ENCODE measurements at places on chromosomes 3 and 15.

DNA sequence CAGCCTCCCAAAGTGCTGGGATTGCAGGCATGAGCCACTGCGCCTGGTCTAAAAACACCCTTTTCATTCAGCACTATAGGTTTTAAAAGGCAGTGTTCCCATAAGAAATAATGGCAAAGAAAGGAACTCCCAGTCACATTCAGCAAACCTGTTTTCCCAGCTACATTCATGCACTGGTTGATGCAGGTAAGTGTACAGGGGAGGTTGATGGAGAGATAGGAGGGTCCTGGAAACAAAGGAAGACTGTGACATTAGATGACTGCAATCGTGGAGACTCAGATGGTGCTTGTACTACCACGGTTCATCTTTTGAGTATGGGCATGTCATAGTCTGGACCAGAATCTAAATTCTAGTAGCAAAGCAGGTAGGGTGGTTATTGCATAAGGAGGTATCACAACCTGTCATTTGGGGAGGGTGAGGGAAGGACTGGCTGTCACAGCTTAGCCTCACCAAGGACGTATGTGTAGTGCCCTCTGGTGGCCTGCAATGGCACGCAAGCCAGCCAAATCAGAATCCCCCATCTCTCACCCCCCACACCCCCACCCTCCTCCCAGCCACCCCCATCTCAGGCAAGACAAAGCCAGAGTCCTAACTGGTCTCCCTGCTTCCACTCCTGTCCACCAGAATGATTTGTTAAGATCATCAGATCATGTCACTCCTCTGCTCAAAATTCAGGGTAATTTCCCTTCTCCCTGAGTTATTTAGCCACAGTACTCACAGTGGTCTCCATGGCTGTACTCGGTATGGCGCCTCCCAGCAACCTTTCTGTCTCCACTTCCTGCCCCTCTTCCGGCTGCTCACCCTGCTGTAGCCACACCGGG lies 28.8 kb upstream of the UBL7 start:
- peak; percentile 29 for DNase-seq

GRCh38 chr3:45413172-45413765 lies 24.9 kb downstream of the LARS2 start:
- DNase-seq, result no peak

DNA sequence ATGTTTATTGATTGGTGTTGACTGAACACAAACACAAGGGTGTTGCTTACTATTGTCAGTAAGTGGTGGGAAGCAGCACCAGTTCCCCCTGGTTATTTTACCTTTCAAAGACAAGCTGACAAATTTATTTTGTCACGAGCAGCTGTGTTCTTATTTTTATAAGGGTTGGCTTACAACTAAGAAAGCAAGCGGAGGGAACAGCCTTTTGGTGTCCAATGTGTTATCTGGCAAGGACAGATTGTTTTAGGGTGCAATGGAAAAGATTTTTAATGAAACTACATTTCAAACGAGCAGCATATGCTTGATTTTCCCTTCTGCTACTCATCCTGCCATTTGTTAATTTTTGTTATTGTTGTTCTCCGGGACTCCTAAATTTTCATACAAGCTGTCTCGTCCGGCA lies 920.6 kb upstream of the CFAP20DC start:
- no peak for DNase-seq

GRCh38 chr3:126364731-126365301 lies 7.6 kb upstream of the KLF15 start:
- no peak for DNase-seq

GRCh38 chr15:89799011-89799911 lies 15.4 kb downstream of the ANPEP start:
- no peak for DNase-seq

GRCh38 chr3:14183015-14183577 lies 4.5 kb downstream of the LSM3 start:
- DNase-seq, result no peak

- no peak for DNase-seq
Observed at GRCh38 chr3:23324745-23325144, 121.6 kb downstream of the UBE2E2 start.

DNA sequence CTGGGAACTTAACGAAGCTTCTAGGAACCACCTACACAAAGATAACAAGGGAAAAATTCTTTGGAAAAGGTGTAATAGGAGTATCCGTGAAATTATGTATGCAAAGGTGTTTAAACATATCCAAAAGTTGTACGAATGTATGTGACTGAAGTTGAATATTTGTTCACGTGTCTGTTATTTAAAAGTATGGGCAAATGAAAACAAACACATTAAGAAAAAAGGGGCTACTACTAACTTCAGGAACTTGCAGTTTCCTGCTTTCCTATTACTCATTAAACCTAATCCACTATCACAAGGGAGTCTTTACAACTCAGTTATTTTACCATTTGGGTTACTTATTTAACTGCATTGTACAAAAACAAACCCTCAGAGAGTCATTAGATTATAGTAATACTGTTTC lies 33.9 kb upstream of the GRAMD1C start:
- DNase-seq, result no peak

GRCh38 chr3:192835818-192836815 lies 81.5 kb downstream of the MB21D2 start:
- DNase-seq, result no peak

GRCh38 chr15:39199076-39199475 lies 381.8 kb upstream of the THBS1 start:
- no peak for DNase-seq

DNA sequence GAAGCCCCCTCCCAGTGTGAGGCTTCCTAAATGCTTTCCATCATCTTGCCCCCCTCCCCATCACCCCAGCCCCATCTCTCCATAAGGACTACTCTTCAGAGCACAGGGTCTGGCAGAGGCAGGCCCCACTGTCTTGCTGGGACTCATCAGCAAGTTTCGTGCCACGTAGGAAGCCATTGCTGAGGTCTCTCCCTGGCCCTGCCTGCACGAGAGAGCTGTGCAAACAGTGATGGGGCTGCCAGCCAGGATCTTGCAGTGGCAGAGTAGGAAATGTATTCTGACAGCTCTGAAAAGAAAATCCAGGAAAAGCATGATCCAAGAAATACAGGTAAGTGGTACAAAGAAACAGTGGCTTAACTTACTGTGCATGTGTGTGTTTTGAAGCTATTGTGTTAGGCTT lies 22.6 kb downstream of the ISL2 start:
- no peak for DNase-seq

DNA sequence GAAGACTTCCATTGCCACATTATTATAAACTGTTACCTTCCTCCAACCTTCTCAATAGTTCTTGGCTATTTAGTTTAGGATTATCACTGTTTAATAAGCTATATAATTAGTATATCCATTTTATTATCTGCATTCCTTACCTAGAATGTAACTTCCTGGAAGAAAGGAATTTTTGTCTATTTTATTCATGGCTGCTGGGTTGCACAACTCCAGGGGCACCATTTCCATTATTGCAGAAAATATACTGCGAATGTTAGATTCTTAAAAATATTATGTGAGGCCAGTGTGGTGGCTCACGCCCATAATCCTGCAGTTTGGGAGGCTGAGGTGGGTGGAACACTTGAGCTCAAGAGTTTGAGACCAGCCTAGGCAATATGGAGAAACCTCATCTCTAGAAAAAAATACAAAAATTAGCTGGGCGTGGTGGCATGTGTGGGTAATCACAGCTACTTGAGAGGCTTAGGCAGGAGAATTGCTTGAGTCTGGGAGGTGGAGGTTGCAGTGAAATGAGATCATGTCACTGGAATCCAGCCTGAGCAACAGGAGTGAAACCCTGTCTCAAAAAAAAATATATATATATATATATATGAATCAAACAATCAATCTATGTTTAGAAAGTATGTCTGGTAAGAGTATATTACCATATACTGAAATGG lies 19.9 kb downstream of the CLDN1 start:
- no peak for DNase-seq

GRCh38 chr3:101193957-101194356 lies 126.4 kb downstream of the IMPG2 start:
- no peak for DNase-seq

GRCh38 chr15:95760508-95760907 lies 570.0 kb upstream of the NR2F2 start:
- no peak for DNase-seq

GRCh38 chr15:38481113-38481512 lies 27.2 kb downstream of the FAM98B start:
- no peak for DNase-seq

GRCh38 chr3:57068437-57069089 lies 8.1 kb downstream of the SPATA12 start:
- DNase-seq, result no peak

GRCh38 chr3:155676252-155676981 lies 68.5 kb downstream of the PLCH1 start:
- DNase-seq, result no peak

DNA sequence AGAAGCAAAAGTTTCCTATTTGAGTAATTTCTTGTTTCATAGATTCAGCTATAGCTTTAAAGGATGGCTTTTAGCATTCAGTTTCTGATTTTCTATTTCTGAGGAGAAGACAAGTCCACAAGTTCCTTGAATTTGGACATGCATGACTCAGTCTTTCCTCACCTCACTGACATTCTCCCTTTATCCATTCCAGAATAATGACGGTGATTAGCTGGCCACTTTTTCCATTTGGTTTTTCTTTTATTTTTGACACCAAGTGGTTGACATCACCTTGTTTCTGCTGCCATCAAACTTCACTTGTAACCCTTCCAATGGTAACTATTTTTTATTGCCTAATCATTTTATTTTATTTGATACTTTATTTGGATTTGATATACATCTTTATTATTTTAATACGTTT lies 404.4 kb upstream of the KCNMB2 start:
- DNase-seq, result no peak

GRCh38 chr15:96054621-96055020 lies 275.9 kb upstream of the NR2F2 start:
- no peak for DNase-seq

- no peak for DNase-seq
Observed at GRCh38 chr3:65873028-65873427, 165.7 kb downstream of the MAGI1 start.

DNA sequence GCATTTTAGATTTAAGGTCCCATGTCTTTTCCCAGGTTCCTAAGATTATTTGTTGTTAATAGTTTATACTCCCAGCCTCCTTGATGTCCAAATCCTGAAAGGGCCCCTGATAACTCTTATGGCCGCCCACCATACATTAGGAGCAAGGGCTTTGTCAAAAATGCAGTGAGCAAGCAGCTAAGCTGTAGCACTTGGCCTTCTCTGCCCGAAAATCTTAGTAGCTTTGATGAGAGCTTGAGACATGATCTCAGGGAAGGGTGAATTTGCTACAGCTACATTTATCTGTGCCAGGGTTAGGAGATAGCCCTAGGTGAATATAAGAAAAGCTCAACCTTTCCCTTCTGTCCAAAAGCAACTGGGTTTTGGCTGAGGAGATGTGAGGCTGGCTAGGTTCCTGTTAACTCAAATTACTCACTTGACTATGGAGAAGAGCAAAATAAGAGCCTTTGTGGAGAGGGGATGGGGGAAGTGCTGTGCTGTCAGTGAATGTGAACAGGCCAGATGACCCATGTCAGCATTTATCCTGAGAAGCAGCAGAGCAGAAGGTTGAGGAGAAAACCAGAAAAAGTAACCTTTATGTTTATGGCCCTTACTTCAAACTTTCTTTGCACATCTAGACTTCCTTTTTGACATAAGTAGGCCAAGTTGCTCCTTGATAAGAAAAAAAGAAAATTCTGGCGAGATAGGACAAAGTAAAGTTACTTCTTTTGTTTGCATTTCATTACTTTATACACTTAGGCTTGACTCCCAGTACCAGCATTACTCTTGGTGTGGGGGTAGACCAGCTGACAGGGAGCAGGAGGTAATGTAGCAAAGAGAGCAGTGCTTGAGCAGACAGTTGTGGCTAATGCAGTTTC lies 21.1 kb downstream of the MAPK6 start:
- DNase-seq, result no peak

DNA sequence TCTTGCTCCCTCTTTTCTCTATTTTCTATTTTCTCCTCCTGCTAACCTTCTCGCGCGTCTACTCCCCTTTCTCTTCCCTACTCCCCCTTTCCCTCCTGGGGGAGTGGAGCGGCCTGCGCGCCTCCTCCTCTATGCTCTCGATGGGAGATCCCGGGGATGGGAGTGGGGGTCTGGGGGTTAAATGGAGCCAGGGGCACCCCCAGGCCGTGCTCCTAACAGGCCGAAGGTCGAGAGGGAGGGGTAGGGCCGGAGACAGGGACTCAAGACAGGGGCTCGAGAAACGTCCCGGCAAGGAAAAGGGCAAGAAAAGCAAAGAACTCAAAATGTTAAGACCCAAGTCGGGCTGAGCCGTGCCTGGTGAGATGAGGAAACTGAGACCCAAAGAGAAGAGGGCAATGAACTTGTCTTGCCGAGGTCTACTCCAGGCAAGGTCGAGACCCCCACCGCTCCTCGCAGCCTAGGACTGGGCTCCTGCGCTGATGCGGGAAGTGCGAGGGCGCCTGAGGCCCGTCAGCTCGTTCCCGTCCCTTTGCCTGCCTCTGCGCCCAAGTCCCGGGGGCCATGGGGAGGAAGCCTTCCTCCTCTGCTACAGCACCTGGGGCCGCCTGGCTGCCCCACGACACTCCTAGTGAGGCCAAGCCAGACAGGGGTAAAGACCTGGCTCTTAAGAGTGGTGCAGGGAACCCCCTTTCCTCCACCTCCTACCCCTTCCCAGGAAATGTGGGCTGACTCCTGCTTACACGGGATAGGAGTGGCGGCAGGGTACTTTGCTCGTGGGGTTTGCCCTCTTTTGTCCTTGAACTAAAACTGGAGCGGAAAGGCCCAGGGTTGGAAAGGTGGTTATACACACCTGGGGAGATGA lies 770 bp upstream of the MEGF11 start:
- DNase-seq, result no peak

All from effector memory CD4-positive, alpha-beta T cell (primary cell).